ENCODE measurements at places on chromosomes 11 and 22.

- DNase-seq: no peak
Observed at GRCh38 chr11:24738972-24739371, 242.1 kb downstream of the LUZP2 start.

DNA sequence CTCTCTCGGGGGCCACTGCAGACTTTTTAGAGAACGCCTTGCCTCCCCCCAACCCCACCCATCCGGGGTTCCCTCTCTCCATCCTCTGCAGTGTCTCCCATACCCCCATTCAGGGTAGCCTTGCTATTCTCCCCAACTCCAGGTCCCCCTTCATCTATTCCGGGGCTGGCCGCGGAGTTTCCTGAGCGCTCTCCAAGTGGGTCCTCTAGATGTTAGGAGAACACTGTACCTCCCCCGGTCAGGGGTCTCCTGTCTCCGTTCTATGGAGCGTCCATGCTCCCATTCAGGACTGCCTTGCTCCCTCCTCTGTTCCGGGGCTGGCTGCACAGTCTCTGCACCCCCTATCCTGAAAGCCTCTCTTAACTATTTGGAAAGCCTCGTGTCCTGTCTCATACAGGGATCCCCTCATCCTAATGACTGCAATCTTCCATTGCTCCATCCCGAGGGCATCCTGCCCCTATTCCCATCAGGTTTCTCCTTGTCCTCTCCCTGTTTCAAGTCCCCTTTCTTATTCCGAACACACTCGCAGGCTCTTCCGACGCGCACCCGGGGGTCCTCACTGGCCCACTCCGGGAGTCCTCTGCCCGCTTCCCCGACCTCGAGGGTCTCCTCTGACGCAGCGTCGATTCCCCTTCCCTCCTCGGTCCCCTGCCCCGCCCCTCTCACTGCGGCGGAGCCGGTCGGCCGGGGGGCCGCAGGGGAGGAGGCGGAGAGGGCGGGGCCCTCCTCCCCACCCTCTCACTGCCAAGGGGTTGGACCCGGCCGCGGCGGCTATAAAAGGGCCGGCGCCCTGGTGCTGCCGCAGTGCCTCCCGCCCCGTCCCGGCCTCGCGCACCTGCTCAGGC is at the start of gene NEFH:
NEFH (plus strand) TSS at position 802 of the 845 bp plus-strand sequence. CDS start 45 bp downstream, outside the sequence.
- DNase-seq: peak; percentile 68

DNA sequence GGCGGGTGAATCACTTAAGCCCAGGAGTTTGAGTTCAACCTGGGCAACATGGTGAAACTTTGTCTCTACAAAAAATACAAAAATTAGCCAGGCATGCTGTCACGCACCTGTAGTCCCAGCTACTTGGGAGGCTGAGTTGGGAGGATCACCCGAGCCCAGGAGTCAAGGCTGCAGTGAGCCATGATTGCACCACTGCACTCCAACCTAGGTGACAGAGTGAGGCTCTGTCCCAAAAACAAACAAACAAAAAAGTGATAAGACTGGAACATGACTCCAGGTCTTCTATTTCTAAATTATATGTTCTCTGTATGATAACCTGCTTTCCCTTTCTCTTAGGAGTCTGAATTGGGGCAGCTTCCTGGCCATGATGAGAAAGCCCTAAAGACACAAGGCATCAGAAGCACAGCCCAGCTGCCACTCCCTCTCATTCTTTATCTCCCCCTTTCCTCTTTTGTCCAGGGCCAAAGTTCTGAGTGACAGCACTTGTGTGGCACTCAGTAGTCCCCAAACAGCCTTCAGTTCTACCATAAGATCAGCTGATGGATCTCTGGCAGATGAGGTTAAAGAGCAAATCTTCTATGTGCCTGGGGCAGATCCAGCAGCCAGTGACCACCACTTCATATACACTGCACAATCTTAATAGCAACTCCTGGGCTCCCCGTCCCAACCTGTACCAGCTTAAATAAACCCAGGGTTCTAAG is 136.0 kb downstream of the C11orf58 start:
- no peak for DNase-seq

DNA sequence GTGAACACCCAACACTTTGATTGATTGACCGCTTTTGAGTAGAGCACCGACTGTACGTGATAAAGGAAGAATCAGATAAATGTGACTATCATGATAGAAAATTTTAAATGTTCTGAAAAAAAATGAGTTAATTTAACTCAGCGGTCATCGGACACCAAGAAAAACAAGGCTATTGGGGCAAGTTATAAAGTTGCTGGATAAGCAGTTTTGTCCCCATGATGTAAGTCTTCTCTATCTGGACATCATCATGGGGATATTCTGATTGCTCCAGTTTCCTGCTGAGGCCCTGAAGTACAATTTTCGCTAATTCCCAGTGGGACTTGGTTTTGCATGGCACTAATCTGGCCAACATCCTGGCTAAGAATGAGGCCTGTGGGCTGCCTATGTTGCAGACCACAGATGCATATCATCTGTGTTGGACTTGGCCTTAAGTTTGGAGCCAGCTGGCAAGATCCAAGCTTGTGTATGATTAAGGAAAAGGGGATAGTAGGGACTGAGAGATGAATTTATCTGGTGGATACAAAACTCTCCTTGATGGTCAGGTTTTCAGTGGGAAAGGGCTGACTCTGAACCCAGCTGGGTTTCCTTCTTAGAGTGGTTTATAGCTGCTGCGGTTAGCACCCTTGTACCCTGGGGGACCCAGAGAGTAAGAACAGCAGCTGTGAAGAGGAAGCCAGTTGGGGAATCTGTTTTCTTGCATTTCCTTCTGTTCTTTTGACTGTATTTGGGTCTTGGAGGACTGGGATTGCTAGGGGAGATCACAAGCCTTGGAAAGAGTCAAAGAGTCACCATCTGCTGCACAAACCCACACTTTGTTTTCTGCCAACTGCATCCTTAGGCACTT is 118.3 kb downstream of the SEZ6L start:
- DNase-seq: no peak

DNA sequence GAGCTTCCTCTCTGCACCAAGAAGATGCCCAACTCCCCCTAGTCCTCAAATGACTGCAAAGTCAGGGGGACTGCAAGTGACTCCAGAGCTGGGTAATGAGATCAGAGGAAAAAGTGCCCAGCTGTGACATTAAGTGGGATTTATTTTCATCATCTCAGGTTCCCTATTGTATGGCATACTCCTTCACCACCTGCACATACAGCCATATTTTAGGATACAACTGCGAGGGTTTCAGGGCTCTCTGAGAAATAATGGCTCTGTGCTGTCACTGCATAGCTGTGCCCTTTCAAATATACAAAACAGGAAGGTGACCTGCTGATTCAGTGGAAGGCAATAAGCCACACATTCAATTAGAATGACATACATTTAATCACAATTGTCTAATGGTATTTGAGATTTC is 45.6 kb upstream of the PLET1 start:
- no peak for DNase-seq

Measured in iPS-NIHi11 (cell line).